ENCODE measurements at places on chromosomes 4 and X.

DNA sequence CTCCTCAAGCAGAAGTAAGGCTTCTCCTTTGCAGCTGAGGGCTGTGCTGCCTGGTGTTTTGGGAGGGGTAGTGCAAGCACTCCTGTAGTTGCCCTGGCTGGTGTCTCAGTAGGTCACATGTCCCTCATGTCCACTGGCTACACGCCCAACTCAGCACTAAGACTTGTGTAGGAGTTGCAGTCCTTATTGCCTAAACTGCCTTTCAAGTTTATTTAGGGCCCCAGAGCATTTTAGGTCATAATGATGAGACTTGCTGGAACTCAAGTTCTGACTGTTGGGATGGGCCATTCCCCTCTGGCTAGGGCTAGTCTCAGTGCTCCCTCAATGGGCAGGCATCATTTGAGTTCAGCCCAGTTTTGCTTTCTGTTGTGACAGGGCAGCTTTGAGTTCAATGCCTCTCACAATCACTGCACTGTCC lies 44.1 kb downstream of the PPM1K start:
- DNase-seq, result no peak

DNA sequence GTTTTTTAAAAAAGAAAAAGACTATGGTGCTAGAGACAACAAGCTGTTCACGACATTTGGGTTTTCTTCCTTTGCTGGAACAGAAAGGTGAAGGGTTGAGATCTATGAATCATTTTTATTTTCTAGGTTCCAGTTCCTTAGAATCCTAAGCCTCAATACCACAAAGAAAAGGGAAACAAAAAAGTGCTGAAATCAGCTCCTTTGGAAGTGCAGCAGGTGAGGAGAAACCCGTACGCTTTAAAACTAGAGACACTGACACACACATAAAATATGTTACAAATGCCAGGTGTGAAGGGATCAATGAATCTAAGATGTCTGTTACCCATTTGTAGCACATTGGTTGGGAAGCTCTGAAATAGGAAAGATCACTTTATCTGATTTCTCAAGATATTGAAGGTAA lies 125.2 kb downstream of the AREG start:
- DNase-seq, result no peak

DNA sequence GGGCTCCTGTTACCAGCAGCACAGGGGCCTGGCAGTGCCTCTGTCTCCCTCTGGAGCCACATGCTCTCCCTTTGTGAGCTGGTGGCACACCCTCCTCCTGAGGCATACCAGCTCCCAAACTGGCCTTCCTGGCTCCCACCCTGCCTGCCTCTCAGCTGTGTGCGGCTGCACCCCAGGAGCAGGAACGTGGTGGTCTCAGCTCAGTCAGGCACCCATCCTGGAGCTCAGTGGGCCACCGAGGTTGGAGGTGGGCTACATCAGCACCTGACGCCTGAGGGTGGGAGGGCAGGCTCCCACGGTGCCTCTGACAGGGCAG lies 85.9 kb upstream of the NKX1-1 start:
- no peak for DNase-seq

DNA sequence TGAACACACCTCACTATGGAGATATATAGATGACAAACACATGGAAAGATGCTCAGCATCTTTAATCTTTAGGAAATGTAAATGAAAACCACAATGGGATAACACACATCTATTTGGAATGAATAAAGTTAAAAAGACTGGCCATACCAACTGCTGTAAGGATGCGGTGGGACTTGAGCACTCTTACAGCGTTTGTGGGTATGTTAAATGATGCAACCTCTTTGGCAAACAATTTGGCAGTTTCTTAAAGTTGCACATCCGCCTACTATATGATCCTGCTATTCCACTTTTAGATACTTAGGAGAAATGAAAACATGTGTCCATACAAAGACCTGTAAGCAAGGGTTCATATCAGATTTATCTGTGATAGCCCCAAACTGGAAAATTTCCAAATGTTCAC lies 50.7 kb downstream of the MRPL1 start:
- DNase-seq, result no peak
